Fibroblast of skin of left quadriceps (primary cell): ENCODE measurements at places on chromosomes 7 and 10.

GRCh38 chr7:117068511-117069145, 115.3 kb downstream of the ST7 start:
- DNase-seq: no peak

DNA sequence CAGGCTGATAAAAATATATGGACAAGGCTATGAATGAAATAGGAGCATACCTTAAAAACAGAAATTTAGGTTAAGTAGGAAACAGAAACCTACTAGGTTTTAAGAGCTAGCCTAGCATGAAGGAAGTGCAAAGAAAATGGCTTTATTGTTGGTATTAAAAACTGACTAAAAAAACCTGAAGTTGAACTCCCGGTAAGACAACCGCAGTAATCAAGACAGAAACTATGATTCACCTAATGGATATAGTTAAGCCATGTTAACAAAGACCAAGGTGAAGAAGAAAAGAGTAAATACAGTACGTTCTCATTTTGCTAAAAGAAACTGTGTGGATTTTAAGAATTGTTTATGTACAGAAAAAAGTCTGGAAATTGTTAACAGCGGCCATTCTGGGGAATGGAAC, 2.5 kb downstream of the RTKN2 start:
- DNase-seq: no peak

GRCh38 chr10:128704716-128705115, 578.5 kb upstream of the MKI67 start:
- no peak for DNase-seq

DNA sequence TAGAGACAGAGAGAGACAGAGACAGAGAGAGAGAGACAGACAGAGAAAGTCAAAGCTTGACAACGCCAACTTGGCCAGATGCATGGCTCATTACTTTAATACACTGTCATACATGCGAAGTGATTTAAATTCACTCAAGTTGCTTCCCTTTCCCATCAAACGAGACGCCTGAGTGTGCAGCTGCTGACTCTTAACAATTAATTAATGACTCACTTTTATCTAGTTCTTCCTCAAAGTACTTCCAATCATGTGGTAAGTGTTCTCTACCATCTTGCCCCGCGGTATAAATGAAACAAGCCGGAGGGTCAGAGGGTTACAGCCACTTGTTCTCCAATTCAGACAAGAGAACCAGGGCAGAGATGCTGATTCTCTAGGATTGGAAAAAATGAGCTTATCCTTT, 90.8 kb downstream of the SFMBT2 start:
- no peak for DNase-seq

- DNase-seq: no peak
Measured at GRCh38 chr7:115101199-115101598, 179.3 kb downstream of the MDFIC start.

GRCh38 chr7:43385856-43386255, 197.1 kb upstream of the STK17A start:
- no peak for DNase-seq

DNA sequence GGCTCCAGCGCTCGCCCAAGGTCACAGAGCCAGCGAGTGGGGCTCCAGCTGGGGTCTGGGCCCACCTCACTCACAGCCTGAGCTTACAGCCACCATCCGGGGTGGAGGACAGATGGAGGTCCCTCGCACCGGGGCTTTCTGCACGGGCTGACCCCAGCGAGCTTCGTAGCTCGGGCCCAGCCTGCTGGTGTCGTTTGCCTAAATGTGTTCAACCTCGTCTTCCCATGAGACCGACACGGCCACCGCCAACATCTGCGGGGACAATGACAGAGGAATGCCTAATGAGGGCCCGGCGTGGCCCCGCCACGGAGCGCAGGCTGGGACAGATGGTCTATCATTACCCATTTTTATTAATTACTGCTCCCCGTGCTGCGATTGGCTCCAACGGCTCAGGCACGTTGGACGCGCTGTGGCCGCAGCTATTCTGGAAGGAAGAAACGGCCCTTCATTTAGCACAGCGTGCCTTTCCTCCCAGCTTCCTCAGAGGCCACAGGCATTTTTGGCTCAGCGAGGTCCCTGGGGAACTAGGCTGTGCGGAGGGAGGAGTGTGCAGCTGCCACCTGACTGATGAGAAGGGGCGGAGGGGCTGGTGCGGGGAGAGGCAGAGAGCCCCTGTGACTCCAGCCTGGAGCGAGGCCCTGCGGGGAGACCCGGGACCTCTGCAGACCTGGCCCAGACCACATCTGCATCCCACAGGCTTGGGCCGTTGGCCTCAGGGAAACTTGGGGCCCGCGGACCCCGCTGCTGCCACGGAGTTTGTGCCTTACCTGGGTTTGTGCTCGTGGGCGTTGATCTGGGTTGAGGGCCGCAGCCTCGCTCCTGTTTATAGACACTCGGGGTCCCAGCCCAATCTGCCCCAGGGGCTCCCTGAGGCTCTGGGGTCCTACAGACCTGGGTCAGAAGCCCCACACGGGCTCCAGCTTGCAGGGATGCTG, 22.9 kb upstream of the ELFN1 start:
- DNase-seq: peak; percentile 26

DNA sequence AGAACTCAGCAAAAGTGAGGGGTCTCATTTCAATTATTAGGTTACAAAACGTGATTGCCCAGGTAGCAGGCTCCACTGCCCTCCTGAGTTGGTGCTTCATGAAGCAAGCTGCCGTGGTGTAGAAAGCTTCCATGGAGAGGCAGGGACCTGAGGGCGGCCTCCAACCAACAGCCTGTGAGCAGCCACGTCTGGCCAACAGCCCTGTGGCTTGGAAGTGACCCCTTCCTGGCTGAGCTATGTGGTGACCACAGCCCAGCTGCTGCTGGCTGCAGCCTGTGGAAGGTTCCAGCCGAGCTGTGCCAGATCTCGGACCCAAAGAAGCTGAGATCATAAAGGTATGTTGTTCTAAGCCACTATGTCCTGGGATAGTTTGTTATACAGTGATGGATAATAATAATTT, 122.5 kb upstream of the KLF6 start:
- DNase-seq: no peak

DNA sequence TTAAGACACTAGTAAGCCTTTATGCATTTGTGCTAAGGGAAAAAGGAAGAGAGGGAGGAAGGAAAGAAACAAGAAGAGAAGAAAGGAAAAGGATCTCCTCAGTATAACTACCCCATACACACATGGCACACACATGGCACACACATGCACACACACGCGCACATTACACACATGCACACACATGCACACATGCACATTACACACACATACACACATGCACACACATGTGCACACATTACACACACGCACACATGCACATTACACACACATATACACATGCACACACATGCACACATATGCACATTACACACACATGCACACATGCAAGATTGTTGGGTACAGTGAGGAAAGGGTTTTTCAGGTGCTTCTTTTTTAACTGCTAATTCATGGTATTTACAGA, 311.2 kb downstream of the SKIDA1 start:
- DNase-seq: no peak

- DNase-seq: no peak
Measured at GRCh38 chr10:1531883-1532597, 205.3 kb downstream of the ADARB2 start.

GRCh38 chr7:134654104-134654775, 7.6 kb downstream of the BPGM start:
- DNase-seq: no peak

- no peak for DNase-seq
Measured at GRCh38 chr7:132480534-132480933, 95.7 kb downstream of the PLXNA4 start.

- DNase-seq: no peak
Measured at GRCh38 chr7:140057143-140057535, 5.6 kb downstream of the PARP12 start.
